ENCODE measurements at places on chromosomes 2 and 18.

- DNase-seq, result peak; percentile 57
Measured at GRCh38 chr2:149033716-149034115, 4.8 kb upstream of the LYPD6B start.

DNA sequence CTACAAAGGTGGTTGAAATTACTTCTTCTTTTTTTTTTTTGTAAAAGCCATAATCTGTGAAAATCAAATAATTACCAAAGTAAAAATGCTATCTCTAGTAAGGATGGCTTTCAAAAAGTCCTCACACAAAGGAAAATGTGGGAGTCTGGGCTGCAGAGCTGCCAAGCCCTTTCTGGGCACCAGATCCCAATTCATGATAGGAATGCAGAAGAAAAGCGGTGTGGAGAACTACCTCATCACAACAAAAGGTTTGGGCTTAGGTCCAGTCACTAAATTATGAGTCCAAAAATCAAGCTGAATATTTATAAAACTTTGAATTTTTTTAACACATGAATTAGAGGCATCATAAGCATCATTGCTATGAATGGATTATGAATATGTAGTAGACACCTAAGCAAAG is 30.8 kb upstream of the EPHA4 start:
- DNase-seq, result no peak

DNA sequence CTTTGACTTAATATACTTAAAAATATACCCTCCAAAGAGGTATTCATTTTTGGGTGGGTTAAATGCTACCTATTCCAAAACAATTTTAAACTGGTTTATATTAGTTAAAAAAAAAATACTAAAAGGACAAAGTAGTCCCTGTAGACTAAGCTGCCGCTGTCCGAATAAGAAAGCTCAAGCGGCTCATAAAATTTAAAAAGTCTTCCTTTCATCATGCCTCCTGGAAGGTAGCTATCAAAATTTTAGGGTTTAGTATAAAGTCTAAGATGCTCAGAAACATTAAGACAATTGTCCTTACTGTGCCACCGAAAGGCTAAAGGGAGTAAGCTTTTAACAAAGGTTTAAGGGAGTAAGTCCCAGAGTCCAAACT is 440 bp upstream of the UGGT1 start:
- no peak for DNase-seq

DNA sequence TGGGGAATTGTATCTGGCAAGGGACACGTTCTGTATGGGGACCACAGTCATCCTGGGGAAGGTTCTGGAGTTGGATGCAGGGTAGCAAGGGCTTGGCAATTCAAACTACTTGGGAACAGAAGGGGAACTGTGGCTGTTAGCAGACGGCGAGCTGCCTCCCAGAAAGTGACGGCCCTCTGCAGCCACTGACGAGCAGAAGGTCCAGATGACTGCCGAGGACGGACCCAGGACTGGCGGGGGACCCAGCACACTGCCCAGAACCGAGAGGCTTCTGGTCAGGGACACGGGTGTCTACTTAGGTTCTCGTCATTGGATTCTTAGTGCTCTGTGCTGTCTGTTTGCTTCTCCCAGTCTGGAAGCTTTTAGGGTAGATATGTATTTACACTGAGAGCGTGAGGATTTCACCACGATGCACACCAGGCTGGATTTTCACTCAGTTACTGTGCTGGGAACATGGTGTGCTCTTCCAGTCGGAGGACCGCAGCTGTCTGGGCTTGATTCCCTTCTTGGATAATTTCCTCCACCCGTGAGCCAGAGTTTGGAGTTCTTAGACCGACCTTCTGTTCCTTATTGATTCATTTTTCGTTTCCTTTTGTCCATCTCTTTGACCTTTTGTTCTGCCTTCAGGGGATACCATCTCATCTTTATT is 13.4 kb downstream of the GPR35 start:
- DNase-seq, result no peak

DNA sequence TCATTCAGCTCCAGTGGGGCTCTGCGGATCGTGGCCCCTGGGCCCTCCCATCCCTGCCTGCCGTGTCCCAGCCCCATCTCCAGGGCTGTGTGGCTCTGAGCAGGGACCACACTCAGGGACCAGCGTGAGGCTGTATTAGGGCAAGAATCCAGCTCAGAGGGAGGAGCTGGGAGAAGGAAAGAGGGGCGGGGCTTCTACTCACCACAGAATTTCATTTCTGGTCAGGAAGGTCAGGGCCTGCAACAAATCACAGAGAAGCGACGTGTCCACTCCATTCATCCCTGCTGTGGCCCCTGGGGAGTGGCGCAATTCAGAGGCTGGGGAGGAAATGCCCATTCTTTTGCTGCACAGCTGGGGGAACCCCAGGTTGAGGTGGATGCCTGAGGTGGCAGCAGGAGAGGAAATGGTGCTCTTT is 828 bp downstream of the CIB4 start:
- DNase-seq, result peak; percentile 27

DNA sequence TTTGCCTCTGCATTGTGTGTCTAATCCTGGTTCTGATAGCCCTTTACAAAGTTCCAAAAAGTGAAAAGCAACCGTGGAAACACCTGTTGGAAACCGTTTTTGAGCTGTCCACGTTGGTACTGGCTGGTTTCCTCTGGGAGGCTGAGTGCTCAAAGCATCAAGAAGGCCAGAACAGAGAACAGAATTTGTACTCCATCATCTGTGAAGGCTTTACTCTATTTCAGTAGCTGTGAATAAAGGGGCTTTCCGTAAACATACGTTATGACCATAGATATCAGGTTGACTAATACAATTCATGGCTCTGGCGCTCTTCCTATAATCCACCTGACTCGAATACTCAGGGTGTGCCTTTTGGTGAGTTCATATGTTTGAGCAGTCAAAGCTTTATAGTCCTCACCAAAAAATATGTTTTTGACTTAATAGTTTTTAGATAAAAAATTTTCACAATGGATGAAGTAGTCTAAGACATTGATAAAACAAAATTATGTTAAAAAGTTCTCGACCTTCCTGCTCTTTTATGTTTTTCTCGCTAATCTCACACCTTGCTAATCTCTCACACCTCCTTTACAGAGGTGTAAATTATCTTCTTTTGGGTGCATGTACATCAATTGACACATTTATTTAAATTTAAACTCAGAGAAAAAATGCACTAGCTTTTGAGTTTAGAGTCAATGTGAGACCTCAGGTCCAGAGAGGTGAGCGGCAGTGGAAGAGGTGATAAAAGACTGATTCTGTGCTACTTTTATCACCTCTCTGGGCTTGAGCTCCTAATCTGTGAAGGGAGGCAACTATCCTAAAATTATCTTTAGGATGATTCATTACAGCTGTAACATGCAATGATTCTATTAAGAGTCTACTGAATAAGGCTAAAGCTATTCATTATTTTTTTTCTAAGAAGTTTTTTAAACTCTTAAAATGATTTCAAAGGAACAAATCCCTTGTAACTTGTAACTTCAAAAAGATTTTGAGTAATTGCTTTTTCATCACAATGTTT is 65.3 kb downstream of the CXCR4 start:
- no peak for DNase-seq

DNA sequence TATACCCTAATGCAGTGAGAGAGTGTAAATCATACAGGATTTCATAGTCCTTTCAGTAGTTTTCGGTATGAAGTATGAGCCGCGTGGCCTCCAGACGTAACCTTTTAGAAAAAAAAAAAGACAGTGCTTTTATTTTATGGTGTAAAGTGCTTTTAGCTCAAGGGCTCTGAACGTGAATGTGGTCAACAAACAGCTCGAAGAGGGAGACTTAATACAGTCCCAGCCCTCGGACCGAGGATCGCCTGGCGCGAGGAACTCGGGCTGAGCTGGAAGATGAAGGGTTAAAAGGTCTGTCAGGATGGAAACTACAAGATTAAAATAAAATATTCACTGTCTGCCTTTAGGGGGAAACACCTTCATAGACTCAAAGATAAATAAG is 4.0 kb upstream of the BCL11A start:
- DNase-seq, result no peak

GRCh38 chr2:241558532-241559322 is at the start of gene BOK:
Gene BOK (plus strand): TSS chr2:241558745. CDS start chr2:241559484, 739 bp downstream.
- peak; percentile 63 for DNase-seq

- no peak for DNase-seq
Measured at GRCh38 chr2:71826826-71827523, 320.7 kb downstream of the CYP26B1 start.

- no peak for DNase-seq
Measured at GRCh38 chr2:130737592-130737991, 8.7 kb downstream of the GPR148 start.

- DNase-seq, result no peak
Measured at GRCh38 chr18:59189008-59189407, 30.9 kb upstream of the GRP start.

DNA sequence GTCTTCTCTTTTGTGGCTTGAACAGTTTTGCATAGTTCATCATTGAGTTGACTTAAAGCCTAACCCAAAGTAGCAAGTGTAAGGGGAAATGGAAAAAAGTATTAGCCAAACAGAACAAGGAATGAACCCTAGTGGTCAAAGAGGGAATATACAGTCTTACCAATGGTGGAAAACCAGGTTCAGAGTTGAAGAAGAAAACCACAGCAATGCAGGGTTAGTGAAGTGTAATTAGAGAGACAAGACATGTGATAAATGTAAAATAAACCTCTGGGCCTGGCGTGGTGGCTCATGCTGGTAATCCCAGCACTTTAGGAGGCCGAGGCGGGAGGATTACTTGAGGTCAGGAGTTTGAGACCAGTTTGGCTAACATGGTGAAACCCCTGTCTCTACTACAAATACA is 2.4 kb downstream of the TTN start:
- no peak for DNase-seq

GRCh38 chr18:3554091-3554601 is 104.2 kb downstream of the TGIF1 start:
- DNase-seq, result no peak

DNA sequence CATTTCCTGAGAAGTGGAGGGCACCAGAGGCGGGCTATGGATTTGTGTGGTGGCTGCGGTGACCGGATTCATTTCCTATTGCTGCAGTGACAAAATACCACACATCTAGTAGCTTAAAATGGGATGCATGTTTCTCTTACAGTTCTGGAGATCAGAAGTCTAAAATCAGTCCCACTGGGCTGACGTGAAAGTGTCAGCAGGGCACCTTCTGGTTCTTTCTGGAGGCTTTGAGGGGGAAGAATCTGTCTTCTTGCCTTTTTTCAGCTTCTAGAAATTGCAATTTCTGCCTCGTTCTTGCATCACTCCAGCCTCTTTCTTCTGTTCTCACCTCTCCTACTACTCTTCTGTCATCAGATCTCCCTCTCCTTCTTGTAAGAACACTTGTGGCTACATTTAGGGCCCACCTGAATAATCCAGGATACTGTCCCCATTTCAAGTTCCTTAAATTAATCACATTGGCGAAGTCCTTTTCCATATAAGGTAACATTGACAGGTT is 111.2 kb downstream of the MARCHF4 start:
- no peak for DNase-seq

- no peak for DNase-seq
Measured at GRCh38 chr2:39515897-39516346, 78.8 kb upstream of the MAP4K3 start.

DNA sequence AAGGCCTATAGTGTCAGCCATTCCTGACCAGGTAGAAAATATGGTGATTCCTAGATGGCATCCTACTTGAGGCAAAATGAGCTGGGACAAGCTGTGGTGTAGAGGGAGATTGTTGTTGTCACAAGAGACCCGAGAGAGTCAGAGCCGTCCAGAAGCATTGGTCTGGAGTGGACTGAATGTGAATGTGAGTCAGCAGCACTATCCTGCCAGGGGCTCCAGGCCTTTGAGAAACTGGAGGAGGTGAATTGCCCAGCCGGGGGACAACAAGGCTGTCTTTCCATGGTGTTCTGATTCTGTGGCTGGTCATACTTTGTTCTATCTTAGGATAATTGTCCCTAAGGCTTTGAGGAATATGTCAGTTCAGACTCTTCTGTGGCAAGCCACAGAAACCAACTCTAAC is 29.4 kb upstream of the EIF2AK3 start:
- DNase-seq, result no peak

- DNase-seq, result no peak
Measured at GRCh38 chr2:204643326-204643725, 98.1 kb downstream of the PARD3B start.

DNA sequence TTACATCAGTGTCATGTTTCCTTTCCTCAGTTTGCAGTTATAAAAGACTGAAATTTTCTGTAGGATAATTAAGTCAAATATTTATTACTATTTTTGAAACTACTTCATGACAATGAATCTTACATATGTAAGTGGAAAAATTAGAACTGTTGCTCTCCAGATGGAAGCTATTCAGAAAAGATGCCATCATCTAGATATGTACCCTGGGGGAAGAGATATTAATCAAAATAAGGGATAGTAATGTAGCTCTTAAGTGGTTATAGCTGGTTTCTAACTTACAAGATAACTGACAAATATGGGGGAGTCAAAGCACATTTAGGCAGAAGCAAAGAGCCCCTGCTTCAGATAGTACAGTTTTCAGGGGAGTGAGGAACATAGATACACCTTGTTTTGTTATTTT is 38.1 kb upstream of the PAX3 start:
- no peak for DNase-seq

DNA sequence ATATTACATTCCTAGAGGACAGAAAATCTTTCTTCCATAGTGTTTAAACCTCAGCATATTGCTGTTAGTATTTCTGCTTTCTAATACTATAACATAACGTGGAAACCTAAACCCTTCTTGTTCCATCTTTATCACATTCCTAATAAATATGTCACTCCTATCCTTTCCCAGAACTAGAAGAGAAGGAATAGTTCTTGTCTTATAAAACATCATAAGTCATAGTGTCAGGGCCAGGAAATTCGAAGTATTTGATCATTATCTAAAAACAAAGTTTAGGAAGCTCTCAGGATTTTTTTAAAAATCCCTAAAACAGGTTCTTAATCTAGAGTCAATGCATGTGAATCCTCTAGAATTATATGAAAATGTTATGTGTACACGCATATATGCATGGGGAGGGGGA is 2.0 kb downstream of the NHEJ1 start:
- no peak for DNase-seq

DNA sequence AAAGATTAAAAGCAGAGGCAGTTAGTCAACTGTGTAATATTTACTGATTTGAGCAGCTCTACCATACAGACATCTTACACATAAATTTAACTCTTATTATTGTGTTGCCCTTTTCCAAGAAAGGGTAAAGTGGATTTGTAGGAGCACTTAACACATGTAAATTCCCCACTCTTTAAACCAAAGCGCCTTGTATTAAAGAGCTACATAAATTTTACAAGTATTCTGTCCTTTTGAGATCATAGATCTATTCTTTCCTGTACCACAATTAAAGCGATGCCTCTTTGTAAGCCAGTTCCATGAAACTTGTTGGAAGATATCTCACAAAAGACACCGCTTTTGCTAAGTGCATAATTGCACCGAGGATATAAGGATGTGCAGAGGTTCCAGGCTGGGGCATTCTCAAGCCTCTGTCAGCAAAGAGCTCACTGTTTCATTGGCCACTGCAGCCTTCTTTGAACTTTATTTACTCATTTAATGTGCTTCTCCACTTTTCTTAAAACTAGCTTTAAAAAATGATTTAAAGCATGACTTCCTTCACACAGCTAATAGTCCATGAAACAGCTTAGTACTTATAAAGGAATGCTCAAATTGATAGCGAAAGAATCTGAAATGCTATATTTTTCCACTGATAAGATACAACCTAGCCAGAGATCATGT is 520.0 kb upstream of the TCF4 start:
- DNase-seq, result no peak

- no peak for DNase-seq
Measured at GRCh38 chr18:33576999-33577646, 896 bp upstream of the ASXL3 start.

- peak; percentile 12 for DNase-seq
Measured at GRCh38 chr2:68715353-68716041, 19.1 kb upstream of the ARHGAP25 start.
